Right atrium auricular region (tissue), 2 donors: ENCODE measurements at places on chromosomes 3 and 15. TPM values are rescaled to one million over a fixed set of nuclear protein-coding genes. Genes with fewer than 3 reads are reported as not detected.

DNA sequence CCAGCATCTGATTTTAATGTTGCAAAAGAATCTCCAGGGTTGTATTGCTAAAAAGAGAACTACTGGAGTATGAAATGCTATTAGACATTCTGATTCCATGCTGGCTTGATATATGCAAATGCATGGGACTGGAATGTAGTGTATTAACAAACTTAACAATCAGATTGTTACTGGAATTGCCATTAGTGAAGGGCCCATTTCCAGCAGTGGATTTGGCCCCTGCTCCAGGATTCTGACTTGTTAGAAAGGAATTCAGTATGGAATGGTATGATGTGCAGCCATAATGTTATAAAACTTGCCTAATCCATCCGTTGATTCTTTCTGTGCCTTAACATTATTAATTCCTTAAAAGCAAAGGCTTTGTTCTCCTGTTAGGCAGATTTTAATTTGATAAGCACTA, 7.9 kb downstream of the ARRDC4 start:
- no peak for DNase-seq

The TYRO3 gene
- total RNA-seq: 8.5 TPM

DNA sequence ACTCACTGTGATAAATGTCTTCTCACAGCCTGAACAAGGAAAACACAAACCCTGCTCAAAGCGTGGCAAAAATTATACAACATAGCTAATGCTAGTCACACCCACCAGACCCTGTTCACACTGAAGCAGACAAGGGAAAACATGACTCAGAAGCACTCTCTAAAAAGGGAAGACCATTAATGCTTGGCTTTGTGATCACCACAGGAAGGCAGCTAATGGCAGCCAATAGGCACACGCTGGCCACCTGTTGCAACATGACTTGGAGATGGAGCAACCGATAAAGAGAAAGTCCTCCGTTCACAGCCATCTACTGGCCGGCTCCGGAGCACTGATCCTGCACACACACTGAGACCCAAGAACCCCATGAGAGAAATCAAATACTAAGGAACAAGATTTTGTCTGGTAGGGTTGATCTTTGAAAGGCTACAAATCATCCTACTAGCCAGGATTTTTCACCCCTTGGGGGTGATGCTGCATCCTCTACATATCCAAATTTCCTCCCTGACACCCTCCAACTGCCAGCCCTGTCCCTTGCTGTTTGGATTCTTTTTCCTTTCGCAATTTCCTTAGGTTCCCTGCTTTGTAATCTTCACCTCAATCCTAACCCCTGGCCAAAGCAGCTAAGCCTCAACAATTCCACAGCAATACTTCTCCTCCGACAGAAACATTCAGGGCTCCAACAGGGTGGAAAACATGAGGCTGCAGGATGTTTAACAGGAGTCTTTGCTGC, 3.2 kb downstream of the ZXDC start:
- DNase-seq: peak; percentile 93

The MORC1 gene
- total RNA-seq: not detected

- no peak for DNase-seq
Observed at GRCh38 chr3:89098964-89099585, 8.3 kb upstream of the EPHA3 start.

The DUOX1 gene
- 1.1 TPM for total RNA-seq

DNA sequence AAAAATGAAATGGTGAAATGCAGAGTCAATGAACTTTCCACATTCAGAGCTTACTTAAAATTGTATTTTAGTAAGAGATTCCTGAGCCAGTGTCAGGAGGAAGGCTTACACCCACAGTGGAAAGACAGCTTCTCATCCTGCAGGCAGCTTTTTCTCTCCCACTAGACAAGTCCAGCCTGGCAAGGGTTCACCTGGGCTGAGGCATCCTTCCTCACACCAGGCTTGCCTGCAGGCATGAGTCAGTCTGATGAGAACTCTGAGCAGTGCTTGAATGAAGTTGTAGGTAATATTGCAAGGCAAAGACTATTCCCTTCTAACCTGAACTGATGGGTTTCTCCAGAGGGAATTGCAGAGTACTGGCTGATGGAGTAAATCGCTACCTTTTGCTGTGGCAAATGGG, 3.1 kb downstream of the CCR4 start:
- DNase-seq: no peak

The OR5H14 gene
- not detected for total RNA-seq

GRCh38 chr15:91329914-91330313, 229.9 kb downstream of the SV2B start:
- no peak for DNase-seq

DNA sequence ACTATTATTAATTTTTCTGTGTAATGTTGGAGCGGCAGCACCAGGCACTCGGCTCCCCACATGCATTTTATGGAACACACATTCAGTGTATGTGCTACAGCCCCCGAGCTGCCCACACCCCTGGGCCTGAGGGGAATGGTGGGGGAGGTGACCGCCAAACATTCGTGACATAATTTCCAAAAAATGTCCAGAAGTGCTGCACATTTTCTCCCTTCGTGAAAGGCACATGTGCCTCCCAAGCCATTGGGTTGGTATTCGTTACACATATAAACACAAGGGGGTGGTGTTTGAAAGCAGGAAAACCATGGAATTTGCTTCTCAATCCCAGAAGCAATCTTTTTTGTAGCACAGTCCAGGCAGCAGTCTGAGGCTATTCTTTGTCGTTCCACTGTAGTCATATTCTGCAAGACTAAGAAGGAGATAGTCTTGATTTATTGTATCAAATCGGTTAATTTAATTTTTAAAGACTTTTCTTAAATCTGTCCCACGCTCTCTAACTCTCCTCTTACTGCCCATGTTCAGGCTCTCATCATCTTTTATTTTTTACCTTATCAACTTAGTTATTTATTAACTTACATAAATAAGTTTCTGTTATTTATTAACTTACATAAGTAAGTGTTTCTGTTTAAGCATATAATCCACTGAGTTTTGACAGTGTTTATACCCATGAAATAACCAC, 39.2 kb upstream of the POLR2M start:
- no peak for DNase-seq

DNA sequence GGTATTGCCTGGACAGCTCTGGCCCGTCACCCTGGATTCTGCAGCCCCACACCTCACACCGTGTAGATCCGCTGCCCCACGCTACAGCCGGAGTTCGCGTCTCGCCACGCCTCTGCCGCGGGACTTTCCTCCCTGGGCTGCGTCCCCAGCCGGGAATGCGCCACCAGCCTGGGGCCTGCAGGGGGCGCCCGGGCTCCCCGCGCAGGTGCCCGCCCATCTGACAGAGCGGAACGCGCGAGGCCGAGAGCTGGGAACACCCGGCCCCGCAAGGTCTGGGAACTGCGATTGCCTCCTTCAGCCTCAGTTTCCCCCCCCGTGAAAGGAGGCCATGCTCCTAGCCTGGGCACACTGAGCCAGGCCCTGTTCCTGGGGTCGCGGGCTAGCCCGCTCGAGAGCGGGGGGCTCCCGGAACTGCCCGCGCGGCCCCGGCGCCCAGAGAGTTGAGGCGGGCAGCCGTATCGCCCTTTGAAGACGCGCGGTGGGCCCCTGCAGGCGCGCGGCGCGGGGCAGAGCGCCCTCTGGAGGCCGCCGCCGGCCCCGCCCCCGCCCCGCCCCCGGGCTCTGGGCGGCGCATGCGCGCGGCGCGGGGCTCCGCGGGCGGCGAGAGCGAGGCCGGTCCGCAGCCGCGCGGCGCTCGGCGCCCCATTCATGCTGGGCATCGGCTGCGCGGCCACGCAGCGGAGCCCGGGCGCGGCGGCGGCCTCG, at the start of gene PLXNA1:
Gene PLXNA1 (plus strand): TSS at position 645 of the 705 bp plus-strand sequence. CDS start 5,479 bp downstream, outside the sequence.
- peak; percentile 87 for DNase-seq

GRCh38 chr15:73631915-73632669, 1.1 kb downstream of the NPTN start:
- DNase-seq: peak; percentile 64

DNA sequence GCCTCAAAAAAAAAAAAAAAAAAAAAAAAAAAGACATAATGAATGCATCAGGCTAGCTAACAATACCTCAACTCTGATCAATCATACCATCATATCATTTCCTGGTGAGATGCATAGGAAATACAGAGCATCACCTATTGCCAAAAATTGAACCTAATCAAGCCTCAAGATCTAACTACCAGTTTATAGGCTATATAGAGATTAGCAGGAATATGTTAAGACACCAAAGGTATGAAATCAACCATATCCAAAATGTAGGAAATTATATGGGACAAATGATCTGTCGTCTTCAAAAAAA, 387 bp upstream of the VPS33B start:
- DNase-seq: no peak

The TF gene
- total RNA-seq: not detected

The INSYN1 gene
- total RNA-seq: 32.7 TPM

DNA sequence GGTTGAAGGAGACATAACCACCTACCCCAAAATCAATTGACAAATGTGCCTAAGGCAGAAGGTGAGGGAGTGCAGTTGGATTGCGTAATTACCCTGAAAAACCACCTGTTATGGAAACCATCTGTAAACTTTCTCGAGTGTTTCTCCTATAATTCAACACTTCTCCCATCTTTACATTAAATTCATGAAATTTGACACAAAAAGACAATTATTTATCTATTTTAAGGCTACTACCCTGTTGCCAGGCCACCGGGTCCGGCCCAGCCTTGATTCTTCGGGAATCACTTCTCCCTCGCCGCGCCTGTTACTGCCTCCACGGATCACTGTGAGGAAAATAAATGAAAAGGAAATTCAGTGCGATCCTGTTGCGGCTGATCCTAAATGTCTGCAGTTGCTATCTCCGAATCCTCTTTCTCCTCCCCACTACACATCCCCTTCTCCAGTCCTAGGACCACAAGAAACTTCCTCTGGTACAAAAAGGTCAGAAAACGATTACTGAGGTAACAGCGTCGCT, 646 bp downstream of the IQCB1 start:
- no peak for DNase-seq

GRCh38 chr3:7484636-7485035, 623.7 kb downstream of the GRM7 start:
- no peak for DNase-seq

The NUP210 gene
- 4.4 TPM for total RNA-seq

GRCh38 chr3:146163584-146163983, 2.6 kb upstream of the PLOD2 start:
- no peak for DNase-seq

The ACVR2B gene
- total RNA-seq: 3.9 TPM

The A4GNT gene
- not detected for total RNA-seq

The PTPRG gene
- total RNA-seq: 39.2 TPM

- DNase-seq: no peak
Observed at GRCh38 chr3:124974691-124975090, 40.1 kb upstream of the MUC13 start.

The P2RY1 gene
- 3.1 TPM for total RNA-seq

DNA sequence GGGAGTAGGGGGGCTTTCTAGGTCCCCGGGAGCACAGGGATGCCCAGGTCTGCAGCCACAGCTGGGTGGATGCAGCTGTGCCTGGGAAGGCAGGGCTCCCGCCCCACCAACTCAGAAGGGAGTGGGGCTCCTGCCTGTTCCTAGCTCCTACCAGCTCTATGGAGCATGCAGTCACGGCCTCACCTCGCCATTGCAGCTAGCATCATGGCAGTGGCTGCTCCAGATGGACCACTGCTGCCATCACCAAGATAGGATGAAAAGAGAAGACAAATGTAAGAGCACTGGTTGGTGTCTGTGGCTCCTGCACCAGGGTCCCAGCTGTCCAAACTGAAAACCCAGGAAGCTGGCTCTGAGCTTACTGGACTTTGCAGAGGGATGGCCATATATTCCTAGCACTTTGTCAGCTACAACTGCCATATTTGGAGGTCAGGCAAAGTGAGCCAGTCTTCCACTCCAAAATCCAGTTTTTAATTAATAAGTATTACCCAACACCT, 3.0 kb upstream of the LIMD1 start:
- DNase-seq: no peak

DNA sequence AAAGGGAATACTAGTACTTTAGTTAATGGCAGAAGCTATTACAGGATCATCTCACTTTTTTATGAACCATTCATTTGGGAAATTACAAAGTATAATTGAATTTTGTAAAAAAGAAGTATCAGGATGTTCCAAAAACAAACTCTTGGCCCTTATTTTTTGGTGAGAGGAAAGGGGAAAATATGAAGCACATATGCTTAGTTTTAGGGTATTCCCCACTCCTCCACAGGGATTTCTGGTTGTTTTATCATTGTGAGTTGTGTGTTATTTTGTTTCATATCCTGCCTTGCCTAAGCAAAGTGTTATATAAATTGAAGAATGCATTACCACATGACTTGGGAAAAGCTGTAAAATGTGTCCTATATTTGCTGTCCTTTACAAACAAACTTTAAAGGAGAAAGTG, 227.0 kb downstream of the FMN1 start:
- no peak for DNase-seq

DNA sequence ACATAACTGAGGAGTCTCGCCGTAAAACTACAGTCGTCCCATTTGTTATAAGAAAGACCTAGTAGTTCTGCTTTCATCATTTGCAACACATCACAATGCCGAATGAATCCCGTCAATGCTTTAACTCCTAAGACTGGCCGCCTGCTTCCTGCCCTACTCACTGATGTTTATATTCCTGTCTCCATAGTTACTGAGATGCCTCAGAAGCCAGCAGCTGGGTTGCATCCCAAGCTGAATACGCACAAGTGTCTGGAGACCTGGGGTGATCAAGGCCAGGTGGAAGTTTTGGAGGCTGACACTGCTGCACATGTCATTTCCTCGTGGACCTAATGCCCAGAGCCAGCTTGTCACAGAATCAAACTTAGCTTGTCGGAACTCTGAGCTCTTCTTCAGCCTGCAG, 95.2 kb upstream of the UBE2E1 start:
- peak; percentile 69 for DNase-seq

The GOLGA8G gene
- not detected for total RNA-seq

GRCh38 chr3:89690646-89691045, 583.2 kb downstream of the EPHA3 start:
- DNase-seq: no peak

The TMC3 gene
- not detected for total RNA-seq

The CCR2 gene
- total RNA-seq: 0.33 TPM

DNA sequence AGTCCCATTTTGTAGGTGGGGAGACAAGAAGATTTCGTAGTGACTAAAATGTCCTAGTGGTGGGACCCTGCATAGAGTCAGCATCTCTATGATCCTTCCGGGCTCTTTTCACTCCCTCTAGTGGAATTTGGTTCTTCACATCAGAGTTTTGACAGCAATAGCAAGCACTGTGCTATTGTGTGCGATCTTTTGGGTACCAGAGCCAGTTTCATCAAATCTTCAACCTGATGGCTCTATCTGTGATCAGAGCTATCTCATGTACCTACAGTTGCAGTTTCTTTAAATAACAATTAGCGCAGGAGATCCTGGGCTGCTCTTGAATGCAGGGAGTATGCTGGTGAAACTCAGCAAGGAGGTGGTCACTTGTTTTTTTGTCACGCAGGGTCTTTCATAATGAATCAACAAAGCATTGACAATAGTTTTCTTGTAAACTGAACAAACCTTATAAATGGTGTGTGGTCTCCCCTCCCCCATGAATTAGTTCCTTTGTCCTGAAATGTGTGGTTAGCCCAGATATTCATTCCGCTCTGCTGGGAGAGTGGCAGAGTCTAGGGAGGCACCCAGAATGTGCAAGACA, 257.2 kb upstream of the SOX2 start:
- no peak for DNase-seq

DNA sequence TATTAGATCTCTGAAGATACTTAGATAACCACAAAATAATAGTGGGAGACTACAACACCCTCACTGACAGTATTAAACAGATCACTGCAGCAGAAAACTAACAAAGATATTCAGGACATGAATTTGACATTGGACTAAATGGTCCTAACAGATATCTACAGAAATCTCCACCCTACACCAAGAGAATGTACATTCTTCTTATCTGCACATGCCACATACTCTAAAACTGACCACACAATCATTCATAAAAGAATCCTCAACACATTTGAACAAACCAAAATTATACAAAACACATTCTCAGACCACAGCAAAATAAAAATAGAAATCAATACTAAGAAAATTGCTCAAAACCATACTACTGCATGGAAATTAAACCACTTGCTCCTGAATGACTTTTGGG, 116.3 kb downstream of the DTWD1 start:
- DNase-seq: no peak
